ENCODE measurements at places on chromosomes 5 and 9. TPM values are rescaled to one million over a fixed set of nuclear protein-coding genes. Genes with fewer than 3 reads are reported as not detected.

SLC22A4 gene
- total RNA-seq: 5.4 TPM

CORO2A gene
- total RNA-seq: 2.5 TPM

MEIKIN gene
- total RNA-seq: 1.0 TPM

C5orf58 gene
- total RNA-seq: not detected

TSSK1B gene
- total RNA-seq: not detected

GTF2H2 gene
- 21.7 TPM for total RNA-seq

ARSI gene
- total RNA-seq: 0.58 TPM

ANKHD1 gene
- 90.5 TPM for total RNA-seq

CNTFR gene
- 116 TPM for total RNA-seq

LECT2 gene
- total RNA-seq: not detected

IL7R gene
- total RNA-seq: 5.2 TPM

NEUROG1 gene
- not detected for total RNA-seq

TLR4 gene
- 62.8 TPM for total RNA-seq

CAMK2A gene
- not detected for total RNA-seq

ST8SIA4 gene
- total RNA-seq: 17.5 TPM

LHX3 gene
- total RNA-seq: not detected

SLC25A48 gene
- total RNA-seq: not detected

TRUB2 gene
- 25.0 TPM for total RNA-seq

CKMT2 gene
- 18.9 TPM for total RNA-seq

DOCK8 gene
- 31.0 TPM for total RNA-seq

CCL28 gene
- 1.4 TPM for total RNA-seq

ORM1 gene
- total RNA-seq: 0.64 TPM

MARVELD2 gene
- 0.58 TPM for total RNA-seq

TMOD1 gene
- total RNA-seq: 5.8 TPM

PRDM12 gene
- not detected for total RNA-seq

LRRTM2 gene
- total RNA-seq: 1.3 TPM

MARCHF11 gene
- total RNA-seq: not detected

TMEM203 gene
- total RNA-seq: 24.8 TPM

KIF12 gene
- total RNA-seq: 0.84 TPM

N4BP3 gene
- 2.4 TPM for total RNA-seq

FBLL1 gene
- not detected for total RNA-seq

TRIM36 gene
- total RNA-seq: 1.3 TPM

MRPS27 gene
- total RNA-seq: 41.1 TPM

OTP gene
- not detected for total RNA-seq

DBH gene
- total RNA-seq: not detected

IRX4 gene
- not detected for total RNA-seq

FBP2 gene
- total RNA-seq: not detected

CFAP77 gene
- total RNA-seq: not detected

GLRA1 gene
- total RNA-seq: not detected

MYMK gene
- not detected for total RNA-seq

RANBP3L gene
- not detected for total RNA-seq

DENND4C gene
- total RNA-seq: 62.7 TPM

MRPL36 gene
- total RNA-seq: 50.4 TPM
